ENCODE measurements at places on chromosomes 1 and 21.

DNA sequence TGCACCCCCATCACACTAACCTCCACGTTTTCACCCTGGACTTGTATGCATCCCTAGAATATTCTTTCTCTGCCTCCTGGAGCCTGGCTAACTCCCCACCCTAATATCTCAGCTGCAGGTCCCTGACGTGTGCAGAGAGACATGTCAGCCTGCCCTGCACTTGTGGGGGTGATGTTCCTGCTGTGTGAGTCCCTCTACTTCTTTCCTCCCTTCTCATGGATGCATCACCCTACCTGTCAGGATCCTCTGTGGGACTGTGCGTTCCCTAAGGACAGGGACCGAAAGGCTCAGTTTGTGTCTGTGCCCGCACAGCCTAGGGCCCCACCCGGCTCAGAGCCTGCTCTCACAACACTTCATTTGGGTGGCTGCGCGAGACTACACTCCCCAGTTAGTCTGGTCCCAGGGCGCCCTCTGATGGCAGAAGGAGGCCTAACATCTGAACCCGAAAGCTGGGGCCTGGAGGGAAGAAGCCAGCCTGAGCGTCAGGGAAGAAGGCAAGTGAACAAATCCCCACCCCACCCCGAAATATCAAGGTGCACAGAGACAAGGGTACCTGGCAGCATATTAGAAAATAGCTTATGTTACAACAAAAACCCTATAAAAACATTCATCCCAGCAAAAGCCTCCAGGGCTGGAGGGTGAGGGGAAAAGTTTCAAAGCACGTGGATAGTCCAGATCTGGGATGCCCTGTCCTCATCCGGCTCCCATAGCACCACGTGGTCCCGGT lies 3.7 kb downstream of the CD52 start:
- peak; percentile 85 for DNase-seq

DNA sequence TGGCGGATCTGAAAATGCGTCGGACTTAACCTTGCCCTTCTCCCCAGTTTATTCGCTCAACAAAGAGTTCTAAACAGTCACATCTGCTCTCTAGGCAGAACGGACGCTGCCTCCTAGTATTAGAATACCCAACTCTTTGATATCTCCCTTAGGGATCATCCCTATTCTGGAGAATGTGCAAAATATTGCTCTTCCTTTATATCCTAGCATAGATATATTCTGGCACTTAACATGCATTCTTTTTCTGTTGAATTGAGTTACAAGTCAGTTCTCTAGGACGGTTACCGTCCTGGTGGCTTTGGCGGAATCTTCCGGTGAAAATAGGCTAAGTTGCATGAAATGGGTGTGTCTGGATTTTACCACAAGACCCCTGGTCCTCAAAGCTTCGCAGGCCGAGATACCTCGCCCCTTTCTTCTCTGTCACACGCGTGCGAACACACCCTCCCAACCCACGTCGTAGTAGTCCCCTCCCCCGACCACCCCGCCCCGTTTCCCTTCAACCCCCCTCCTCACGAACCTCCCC lies 501 bp upstream of the DNAJC6 start:
- DNase-seq, result no peak

DNA sequence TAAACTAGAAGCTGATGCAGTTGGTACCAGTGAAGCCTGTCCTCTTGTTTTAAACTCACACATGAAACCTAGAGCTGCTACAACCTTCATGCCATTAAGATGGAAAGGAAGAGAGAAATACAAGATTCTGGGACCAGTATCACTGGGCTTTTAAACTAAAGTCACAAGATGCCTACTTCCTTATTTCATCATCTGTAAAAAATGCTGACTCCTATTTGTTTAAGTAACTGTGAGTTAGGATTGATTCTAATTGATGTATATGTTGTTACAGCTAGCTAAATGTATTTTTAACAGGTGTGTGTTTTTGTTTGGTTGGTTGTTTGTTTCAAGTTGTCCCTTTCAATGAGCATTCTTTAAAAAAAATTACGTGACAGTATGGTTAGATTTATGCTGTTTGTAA lies 833.3 kb upstream of the PRMT6 start:
- DNase-seq, result no peak

GRCh38 chr1:66119148-66119547 lies 326.5 kb downstream of the PDE4B start:
- DNase-seq, result no peak

DNA sequence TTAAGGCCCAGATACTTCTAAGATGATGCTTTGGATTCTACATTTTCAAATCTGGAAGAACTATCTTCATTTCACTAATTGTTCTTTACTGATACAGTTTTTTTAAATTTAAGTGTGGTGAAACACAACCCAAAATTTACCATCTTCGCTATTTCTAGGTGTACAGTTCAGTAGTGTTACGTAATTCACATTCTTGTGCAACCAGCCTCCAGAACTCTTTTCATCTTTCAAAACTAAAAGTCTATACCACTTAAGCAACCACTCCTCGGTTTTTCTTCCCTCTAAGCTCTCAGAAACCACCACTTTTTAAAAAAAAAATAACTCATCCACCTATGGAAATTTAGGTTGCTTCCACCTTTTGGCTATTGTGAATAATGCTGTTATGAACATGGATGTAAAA lies 220.7 kb downstream of the PDE4B start:
- no peak for DNase-seq

DNA sequence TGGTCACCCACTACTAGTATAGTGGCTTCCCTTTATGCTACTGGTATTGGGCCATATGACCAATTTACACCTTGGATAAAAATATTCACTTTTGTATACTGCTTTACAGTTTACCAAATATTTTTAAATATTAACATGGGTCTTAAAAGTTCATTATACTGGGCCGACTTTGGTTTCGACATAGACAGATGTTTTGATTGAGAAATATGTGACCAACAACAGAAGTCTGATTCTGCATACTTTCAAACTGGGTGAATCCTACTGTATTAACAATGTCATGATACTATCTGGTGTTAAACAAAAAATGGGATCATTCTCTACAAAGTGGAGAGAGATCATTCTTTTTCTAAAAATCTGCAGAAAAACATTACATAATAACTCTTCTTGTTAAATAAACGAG lies 134.8 kb downstream of the AKT3 start:
- DNase-seq, result no peak

DNA sequence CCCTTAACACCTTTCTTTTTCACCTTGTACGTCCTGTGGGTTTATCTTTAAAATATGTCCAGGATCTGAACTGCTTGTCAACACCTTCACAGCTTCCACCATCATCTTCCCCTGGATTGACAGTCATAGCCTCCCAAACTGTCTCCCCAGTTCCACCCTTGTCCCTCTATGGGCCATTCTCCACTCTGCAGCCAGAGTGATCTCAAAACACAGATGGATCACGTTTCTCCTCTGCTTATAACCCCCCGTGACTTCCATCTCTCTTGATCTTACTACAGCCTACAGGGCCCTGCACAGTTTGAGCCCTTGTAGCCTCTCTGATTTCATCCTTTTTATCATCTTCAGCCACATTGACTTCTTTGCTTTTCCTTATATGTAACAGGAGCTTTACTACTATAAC lies 4.3 kb downstream of the INSRR start:
- DNase-seq, result no peak
